PC-9 (cell line): ENCODE measurements at places on chromosomes 11 and 22.

- peak; percentile 30 for DNase-seq
Measured at GRCh38 chr11:92449222-92449621, 224.6 kb downstream of the FAT3 start.

DNA sequence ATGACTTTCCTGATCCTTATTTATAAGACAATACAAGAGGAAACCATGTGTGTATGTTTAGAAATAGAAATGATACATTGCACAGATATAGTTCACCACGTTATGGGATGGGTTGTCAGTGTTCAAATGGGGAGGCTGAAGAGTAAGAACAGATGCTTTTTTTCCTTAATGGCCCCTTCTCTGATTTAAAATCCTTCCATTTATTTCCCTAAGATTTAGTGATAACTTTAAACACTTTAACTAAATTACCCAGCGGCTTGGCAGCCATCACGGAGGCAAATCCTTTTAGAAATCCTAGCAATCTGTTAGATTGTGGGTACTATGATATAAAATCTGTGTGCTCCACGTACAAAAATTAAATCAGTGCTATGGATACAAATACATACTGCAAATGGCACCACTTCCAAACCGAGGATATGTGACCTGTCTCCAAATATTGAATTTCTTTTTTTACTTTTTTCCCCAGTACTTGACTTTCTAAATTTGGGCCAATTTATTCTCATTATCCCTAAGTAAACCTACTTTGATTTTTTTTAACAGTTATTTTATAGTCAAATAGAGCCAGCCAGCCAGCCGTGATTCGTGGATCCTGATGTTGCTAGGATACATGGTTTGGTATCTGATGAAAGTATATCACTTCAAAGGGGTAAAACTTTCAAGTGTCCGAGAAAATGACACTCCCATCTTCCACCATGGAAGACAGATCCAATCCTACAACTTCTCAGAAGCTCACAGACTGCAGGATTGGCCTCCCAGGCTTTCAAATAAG, 46.1 kb downstream of the BDNF start:
- DNase-seq, result no peak

DNA sequence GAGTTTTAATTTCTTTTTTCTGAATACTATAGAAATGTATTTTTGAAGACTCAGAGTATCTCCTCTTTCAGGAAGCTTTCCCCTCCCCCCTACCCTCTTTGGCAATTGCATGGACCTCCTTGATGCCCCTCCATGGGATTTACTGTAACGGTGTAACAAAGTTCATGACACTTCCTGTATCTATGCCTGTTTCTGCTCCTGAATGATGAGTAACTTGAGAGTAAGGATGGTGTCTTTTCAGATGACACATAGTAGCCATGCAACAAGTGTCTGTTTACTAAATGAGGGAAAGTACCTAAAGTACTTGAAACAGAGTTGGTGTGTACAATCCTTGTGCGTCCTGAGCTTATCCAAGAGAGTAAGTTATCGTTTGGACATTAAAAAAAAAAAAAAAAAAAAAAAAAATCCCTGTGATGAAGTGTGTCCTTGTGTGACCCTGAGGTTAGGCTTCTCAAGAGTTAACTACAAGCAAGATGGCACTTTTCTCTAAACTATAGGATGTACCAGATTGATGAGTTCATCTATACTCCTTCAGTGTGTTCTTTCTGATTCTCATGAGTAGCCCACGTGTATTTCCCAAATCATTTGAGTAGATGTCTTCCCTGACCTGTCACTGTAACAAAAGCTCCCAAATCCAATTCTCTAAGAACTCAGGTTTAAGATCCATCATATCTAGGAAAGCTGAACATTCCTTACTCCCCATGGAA, 7.4 kb downstream of the ETS1 start:
- no peak for DNase-seq

GRCh38 chr22:25361899-25362214, 142.4 kb downstream of the CRYBB2 start:
- DNase-seq, result no peak
